ENCODE measurements at places on chromosomes 3 and 15. TPM values are rescaled to one million over a fixed set of nuclear protein-coding genes. Genes with fewer than 3 reads are reported as not detected.

The PARP9 gene
- 54.0 TPM for total RNA-seq

The GOLGA8S gene
- 0.60 TPM for total RNA-seq

GRCh38 chr3:168117059-168117458, 21.3 kb upstream of the GOLIM4 start:
- no peak for DNase-seq

DNA sequence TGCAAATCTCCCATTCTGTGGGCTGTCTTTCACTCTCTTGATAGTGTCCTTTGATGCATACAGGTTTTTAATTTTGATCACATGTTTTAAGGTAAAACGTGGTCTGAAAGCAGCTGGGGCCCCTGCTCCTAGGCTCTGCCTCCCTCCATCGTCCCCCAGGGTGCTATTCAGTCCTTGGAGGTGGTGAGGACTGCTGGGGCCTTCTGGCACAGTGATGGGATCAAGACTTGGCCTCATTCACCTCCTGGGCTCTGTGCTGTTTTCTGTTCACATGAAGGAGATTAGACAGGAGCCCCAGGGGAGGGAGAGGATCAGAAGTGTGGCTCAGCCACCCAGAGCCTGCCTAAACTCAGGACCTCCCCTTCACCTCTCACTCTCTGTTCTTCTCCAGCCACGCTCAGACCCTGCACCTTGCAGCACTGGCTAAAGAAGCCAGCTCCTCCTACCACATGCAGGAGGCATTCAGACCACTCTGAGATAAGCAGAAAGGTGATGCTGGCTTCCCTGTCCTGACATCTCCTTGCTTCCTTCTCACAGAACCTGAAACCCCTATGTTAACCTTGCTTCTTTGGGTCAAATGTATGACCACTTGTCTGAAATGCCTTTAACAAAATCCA, 43.9 kb downstream of the PAQR5 start:
- DNase-seq = no peak

- DNase-seq = peak; percentile 12
Measured at GRCh38 chr3:120052225-120052624, 42.0 kb downstream of the GSK3B start.

GRCh38 chr3:184591789-184592188, 30.2 kb downstream of the EPHB3 start:
- no peak for DNase-seq

DNA sequence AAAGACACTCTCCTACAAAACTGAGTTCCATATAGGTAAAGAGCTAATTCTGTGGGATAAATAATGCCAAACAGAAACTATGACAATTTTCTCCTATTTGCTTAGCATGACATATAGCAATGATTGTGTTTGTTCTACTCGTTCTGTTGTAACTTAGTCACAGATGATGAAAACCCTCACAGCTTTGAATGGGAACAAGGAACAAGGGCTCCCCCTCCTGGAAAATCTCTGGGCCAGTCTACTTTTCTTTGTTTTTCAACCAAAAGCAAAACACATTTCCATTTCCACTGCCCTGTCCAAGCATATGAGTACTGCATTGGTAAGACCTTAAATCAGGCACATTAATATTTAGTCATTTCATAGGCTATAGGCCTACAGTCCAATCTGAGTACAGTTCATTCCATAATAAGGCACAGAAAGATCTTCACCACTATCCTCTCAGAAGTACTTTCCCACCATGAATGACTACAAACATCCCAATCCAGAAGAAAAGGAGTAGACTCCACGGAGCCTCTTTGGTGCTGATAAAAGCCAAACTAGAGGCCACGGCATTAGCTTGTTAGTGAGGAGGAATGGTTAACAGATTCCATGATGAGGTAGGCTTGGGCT, 67.1 kb downstream of the ATP8B4 start:
- no peak for DNase-seq
